ENCODE measurements at places on chromosomes 12 and 14.

DNA sequence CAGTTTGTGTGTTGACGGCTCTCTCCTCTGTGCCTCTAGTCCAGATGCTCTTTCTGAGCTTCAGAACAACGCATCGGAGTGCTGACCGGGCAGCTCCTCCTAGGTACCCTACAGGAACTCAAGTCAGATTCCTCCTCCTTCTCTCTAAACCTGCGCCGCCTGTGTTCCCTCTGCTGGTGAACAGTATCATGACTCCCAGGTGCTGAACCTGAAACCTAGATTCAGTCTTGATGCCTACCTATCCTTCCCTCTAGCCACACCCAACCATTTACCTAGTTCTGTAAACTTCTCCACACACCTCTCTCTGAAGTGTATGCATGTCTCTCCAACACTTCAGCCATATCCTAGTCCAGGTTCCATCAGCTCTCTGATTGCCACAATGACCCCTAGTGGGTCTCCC is 112.7 kb downstream of the EFCAB11 start:
- DNase-seq: no peak

- DNase-seq: no peak
Observed at GRCh38 chr14:75318353-75318752, 39.7 kb downstream of the FOS start.

DNA sequence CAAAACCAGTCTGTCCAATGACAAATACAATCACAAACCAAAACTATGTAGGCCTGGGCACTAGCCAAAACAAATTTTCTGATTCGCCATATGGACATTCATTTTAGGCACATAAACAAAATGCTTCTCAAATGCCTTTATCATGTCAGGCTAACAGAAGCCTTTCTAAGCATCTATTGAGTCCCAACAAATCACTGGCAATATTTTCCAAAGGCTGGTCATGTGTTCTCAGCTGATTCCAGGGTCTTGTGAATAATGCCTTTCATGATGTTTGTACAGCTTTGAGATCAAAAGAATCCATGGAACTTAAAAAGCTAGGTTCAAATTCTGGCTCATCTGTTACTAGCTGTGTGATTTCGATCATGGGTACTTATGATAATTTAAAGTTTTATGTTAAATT is 16.1 kb downstream of the FSCB start:
- DNase-seq: no peak

- DNase-seq: no peak
Observed at GRCh38 chr14:105738638-105739037, 212.3 kb downstream of the TMEM121 start.

- no peak for DNase-seq
Observed at GRCh38 chr12:82998509-82998908, 311.8 kb downstream of the TMTC2 start.

GRCh38 chr14:27305441-27305945 is 707.7 kb upstream of the NOVA1 start:
- DNase-seq: no peak

- DNase-seq: no peak
Observed at GRCh38 chr14:40197344-40197743, 765.1 kb upstream of the FBXO33 start.

GRCh38 chr12:64571411-64571810 is 38.9 kb upstream of the RASSF3 start:
- DNase-seq: no peak

DNA sequence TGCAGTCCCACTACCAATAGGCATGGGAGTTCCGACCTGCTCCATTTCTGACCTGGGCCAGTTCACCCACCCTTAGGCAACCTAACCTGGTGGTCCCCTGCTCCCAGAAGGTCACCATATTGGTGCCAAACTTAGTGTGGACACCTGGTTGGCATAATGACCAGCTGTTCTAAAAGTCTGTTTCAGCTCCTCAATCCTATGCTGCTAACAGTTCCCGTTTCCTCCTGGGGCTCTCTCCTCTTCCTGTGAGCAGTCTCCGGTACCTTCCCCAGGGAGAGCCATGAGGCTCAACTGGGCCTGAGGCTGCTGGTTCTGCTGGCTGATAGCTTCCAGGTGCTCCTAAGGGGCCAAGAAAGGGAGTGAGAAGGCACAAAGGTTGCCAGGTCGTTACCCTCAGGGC is 15.9 kb upstream of the BLTP3B start:
- no peak for DNase-seq

DNA sequence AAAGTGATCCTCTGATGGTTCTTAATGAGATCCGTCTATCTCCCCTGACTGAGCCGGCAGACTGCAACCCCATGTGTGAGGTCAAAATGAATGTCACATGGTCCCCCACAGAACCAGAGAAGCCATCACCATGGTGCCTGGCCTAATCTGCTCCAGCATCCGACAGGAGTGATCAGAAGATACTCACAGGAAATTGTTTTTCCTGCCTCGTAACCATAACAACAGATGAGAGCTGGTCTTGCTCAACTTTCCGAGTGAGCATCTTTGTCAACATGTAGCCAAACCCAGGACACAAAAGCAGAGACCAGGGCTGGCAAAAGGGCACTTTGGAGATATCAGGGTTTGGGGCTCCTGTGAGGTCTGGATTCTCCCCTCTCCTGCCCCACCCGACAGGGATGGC is 72.1 kb upstream of the C14orf180 start:
- no peak for DNase-seq

- no peak for DNase-seq
Observed at GRCh38 chr12:28089338-28089737, 100.9 kb upstream of the CCDC91 start.

GRCh38 chr14:101505236-101505970 is 55.9 kb upstream of the DIO3 start:
- DNase-seq: no peak
